ENCODE measurements at places on chromosomes 1 and 21.

GRCh38 chr1:171919891-171920887 lies 78.9 kb downstream of the DNM3 start:
- DNase-seq, result no peak

- DNase-seq, result peak; percentile 97
Measured at GRCh38 chr1:27557596-27558340, 46.2 kb downstream of the AHDC1 start.

DNA sequence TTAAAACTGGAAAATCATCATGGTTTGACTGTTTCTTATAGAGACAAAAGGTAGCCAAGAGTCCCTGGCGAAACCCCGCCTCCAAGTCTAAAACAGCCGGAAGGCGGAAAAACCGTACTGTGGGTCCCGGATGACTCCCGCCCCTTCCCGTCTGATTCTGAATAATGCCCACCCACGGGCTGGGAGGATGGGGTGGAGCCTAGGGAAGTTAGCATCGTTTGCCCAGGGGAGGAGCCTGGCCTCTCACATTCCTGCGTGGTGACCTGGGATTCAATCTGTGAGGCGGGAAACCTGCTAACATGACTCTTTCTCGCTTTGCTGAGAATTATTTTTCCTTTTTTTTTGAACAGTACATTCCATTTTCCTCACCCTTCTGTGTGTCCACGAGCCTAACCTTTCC lies 124.9 kb downstream of the KCNK1 start:
- no peak for DNase-seq

DNA sequence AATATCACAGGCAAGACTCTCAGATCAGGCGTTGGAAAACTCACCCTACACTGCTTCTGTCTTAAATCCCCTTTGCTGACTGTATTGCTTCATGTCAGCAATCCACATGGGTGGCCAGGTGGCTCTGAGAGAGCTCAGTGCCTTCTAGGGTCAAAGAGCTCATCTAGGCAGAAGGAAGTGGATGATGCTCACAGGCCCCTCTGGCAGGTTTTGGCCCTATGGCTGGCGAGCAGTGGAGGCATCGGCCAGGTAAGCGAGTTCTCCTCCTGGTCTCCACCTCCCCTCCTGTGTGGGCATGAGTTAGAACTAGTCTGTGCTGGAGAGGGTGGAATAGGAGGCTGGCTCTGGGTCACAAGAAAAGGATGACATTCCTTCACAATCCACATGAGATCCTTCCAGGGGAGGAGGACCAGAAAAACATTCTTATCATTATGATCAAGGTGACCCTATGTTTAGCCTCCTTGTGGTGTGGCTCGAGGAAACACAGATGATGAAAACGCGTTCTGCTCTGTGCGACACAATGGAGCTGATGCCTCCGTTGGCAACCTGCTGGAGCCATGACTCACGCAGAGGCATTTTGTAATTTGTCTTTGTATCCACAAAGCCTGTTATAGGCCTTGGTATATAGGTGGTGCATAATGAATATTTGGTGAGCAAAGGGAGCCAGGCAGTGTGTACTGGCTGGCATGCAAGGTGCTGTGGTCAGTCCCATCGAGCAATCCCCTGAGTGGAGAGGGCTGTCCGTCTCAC lies 264.6 kb upstream of the RAB4A start:
- DNase-seq, result peak; percentile 44

- no peak for DNase-seq
Measured at GRCh38 chr1:168257397-168257796, 23.3 kb upstream of the TBX19 start.

DNA sequence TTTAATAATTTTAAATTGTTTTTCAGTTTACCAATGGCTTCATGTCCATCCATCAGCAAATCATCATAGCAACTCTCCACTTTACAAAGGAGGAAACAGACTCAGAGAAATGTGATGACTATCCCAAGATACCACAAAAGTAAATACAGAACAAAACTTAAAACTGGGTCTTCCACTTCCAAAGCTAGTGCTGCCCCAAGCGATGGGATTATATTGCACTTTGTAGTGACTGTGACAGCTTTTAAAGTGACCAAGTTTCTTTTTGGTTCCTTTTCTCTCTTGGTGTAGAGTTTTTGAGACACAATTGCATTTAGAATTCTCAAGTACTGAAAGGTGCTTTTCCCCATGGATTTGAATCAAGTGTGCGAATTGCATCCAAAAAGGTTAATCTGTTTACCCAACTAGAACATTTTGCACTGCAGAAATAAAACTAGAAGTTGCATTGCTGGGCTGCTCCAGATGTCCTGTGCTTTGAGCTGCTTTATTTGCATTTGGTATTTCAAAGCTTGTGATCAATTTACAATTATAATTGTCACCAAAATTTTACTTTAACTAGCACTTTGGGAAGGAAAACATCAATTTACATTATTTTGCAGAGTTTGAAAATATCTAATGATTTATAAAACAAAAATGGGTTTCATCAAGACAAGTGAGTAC lies 320.2 kb downstream of the PDE4B start:
- DNase-seq, result no peak

DNA sequence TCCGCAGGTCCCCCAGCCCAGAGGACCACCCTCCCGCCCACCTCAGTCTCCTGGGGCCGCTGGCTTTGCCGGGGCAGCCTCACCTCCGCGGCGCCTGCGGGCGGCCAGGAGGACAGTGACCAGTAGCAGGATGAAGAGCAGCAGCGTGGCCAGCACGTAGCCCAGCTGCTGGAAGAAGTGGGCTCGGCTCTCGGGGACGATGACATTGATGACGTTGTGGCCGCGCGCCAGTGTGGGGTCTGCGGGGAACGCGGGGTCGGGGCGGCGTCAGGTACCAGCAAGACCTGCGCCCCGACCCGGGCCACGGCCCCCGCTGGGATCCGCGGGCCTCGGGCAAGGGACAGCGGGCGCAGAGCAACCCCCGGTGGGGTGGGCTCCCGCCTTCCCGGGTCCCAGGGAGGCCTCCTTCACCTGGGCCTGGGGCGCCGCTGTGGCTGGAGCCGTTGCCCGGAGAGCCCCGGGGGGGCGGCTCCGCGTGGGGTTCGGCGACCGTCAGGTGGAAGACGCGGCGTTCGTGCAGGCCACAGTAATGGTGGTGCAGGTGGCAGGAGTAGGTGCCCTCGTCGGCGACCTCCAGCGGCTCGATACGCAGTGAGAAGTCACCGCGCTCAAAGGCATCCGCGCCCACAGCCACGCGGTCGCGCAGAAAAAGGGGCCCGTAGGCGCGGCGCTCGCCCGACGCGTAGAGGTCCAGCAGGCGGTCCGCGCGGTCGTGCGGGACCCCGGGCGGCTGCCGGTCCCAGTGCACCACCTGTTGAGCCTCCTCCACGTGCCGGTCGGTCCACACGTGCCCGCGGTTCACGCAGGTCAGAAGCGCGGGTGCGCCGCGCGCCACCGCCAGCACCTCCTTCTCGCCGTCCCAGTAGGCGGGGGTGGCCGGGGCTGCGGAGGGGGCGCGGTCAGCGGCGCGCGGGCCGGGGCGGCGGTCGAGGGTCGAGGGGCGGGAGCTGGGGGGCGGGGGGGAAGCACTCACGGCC lies 3.8 kb downstream of the MXRA8 start:
- DNase-seq, result no peak

DNA sequence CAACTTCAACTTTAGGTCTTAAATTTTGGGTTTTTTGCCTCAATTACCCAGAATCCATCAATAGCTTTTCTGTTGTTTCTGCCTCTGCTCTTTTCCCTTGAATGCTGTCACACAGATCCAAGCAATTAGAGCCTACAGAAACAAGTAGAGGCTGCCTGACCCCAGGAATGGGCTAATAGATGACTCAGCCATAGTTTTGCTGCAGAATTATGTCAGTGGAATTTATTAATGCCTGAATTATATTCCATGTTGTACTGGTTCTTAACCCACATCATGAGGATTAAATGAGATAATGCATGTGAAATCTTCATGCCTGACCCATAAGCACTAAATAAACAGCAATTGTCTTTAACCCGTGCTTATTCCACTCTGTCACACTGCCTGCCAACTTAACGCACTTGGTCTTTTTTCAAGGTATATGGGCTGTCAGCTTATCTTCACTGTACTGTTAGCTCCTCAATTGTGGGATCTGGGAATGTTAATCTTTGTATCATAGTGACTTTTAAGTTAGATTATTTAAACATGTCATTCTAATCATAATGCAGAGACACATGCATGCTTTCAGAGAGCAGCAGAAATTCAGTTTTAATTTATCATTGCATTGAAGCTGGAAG lies 213.3 kb downstream of the ROR1 start:
- no peak for DNase-seq

- peak; percentile 39 for DNase-seq
Measured at GRCh38 chr1:48853006-48853405, 76.3 kb upstream of the BEND5 start.

DNA sequence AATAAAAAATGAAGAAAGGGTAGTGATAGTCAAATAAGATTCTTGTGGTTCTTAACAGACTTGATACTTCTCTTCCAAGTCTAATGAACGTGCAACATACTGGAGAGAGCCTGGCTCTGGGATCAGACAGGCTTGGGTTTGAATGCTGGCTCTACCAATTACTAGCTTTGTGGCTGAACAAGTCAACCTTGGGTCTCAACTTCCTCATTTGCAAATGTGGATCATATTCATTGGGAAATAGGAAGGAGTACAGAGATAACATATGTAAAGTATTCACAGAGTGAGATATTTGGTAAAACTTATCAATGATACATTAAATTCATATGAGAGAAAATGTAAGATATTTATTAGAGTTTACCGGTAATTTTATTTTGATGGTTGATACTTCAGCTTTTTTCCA lies 2.0 kb downstream of the EDEM3 start:
- DNase-seq, result no peak

DNA sequence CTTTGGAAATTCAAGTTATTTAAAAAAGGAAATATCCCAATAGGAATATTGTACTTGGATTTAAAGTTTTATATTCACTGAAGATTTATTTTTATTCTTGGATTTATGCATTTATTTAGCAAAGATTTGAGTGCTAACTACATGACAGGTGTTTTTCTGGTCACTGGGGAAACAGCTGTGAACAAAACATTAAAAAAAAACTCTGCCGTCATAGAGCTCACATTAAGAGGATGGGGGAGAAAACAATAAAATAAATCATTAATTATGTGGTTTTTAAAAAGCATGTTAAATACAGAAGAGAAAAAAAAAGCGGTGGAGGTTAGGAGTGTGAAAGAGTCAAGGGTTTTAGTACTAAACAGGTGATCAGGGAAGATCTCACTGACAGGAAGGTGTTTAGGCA lies 149.9 kb downstream of the GALNT2 start:
- DNase-seq, result no peak

DNA sequence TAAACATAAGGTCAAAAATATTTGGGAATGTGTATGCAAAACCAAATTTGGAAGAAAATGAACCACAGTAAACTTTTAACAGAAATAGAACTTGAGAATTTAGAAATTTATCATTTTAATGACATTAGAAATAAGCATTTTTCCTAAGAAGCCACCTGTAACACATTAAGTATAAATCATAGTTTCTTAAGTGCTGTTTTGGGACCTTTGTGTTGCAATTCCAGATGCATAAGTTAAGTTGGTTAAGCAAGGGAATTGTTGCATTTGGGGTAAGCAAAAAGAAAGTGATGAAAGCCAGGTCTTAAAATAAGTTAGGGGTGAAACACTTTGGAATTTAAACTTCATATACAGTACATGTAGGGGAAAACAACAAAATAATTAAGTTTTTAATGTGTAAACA lies 49.8 kb downstream of the CDKN2C start:
- no peak for DNase-seq

GRCh38 chr1:187577610-187578009 lies 748.9 kb downstream of the PLA2G4A start:
- DNase-seq, result no peak

- DNase-seq, result no peak
Measured at GRCh38 chr21:36966821-36967768, 626 bp upstream of the HLCS start.

DNA sequence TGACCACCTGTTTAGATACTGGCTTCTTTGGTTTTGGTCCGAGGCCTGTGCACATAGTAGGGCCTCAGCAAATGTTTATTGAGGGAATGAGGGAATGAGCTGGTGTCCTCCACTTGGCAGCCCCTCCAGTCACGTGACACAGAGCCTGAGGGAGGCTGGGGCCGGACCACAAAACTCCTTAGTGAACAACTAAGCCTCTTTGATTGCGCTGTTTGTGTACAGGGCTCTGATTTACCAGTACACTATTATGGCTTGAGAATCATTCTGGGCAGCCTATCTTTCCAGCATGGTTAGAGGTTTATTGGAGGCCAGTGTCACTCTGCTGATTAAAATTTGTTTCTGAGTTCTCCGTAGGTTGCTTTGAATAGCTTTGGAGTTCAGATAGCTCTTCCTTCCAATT lies 10.2 kb upstream of the LRRN2 start:
- no peak for DNase-seq

- no peak for DNase-seq
Measured at GRCh38 chr1:117638759-117639158, 32.9 kb downstream of the TENT5C start.

- DNase-seq, result no peak
Measured at GRCh38 chr1:168842916-168843315, 113.9 kb upstream of the DPT start.

- DNase-seq, result peak; percentile 77
Measured at GRCh38 chr1:43073490-43074230, 98.4 kb downstream of the EBNA1BP2 start.

DNA sequence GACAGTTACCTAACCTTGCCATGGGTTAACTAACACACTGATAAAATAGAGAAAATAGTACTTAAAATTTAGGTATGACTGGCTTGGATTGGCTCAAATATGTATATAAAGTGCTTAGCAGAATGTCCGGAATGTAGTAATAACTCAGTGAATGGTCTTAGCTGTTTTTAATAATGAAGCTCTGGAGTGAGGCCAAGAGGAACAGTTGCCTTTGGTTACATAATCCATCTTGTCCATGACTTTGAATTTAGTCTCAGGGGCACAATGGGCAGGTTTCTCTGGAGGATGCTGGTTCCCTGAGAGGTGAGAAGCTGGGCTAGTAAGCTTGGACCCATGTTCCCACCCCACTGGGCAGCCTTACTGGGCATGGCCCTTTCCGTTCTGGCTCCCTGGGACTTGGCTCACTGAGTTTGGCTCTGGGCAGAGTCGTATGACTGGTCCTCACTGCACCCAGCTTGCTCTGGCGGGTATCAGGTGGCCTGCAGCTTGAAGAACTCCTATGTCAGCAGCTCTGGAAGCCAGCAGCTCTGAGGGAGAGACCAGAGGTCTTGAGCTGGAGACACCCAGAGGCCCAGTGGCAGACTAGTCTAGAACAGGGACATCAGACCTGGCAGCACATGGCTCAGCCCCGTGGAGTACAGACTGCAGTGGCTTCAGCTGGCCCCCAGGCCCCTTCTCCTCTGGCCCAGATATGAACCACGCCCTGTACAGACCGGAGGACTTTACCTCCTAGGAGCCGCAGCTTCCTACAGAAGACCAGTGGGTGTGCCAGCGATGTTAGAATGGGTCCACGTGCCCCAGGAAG lies 40.4 kb downstream of the TENT5C start:
- DNase-seq, result no peak

DNA sequence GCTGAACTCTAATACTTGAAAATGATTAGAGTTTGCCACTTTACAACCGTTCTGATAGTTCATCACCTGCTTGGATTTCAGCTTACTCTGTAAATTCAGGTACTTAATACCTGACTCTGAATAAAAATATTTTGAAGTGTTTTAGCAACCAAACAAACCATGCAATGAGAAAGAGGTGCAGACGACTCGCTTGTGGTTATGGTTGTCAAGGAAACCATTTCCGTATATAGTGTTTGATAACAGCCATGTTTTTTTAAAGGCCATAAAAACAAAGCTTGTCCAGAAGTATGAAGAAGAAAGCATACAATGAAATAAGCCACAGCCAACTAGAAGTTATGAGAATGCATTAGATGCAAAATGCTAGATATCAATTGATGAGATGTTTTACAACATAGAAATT lies 167.2 kb upstream of the HMCN1 start:
- peak; percentile 51 for DNase-seq

GRCh38 chr1:227725046-227725445 lies 10.1 kb downstream of the JMJD4 start:
- DNase-seq, result no peak

All from RWPE1 (cell line).